ENCODE measurements at places on chromosomes 12 and 14.

GRCh38 chr14:79201564-79202207, 1009.6 kb downstream of the DIO2 start:
- no peak for DNase-seq

DNA sequence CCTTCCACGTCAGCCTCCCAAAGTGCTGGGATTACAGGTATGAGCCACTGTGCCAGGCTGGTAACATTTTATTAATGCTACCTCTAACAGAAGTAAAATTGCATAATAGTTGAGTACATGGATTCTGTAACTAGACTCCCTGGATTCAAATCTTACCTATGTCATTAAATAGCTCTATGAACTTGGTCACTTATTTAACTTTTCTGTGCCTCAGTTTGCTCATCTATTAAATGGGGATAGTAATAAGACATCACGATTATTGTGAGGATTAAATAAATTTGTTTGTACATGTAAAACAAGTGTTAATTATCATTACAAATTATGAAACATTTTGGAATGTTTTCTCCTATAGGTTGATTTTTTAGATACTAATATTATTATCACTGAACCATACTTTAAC, 6.7 kb downstream of the ACTR6 start:
- no peak for DNase-seq

DNA sequence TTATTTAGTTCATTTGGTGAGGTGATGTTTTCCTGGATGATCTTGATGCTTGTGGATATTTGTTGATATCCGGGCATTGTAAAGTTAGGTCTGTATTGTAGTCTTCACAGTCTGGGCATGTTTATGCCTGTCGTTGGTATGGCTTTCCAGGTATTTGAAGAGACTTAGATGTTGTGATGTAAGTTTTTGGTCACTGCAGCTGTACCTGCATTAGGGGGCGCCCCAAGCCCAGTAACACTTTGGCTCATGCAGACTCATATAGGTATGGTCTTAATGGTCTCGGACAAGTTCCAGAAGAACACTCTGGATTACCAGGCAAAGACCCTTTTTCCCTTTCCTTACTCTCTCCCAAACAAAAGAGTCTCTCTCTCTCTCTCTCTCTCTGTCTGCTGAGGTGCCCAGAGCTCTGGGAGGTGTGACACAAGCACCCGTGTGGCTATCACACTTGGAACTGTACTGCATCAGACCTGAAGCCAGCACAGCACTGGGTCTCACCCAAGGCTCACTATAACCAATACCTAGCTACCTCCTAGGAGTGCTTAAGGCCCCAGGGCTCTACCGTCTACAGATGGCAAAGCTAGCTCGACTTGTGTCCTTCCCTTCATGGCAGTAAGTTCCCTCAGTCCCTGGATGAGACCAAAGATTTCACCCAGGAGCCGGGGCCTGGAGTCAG, 425.8 kb upstream of the ATXN7L3B start:
- DNase-seq, result peak; percentile 0

DNA sequence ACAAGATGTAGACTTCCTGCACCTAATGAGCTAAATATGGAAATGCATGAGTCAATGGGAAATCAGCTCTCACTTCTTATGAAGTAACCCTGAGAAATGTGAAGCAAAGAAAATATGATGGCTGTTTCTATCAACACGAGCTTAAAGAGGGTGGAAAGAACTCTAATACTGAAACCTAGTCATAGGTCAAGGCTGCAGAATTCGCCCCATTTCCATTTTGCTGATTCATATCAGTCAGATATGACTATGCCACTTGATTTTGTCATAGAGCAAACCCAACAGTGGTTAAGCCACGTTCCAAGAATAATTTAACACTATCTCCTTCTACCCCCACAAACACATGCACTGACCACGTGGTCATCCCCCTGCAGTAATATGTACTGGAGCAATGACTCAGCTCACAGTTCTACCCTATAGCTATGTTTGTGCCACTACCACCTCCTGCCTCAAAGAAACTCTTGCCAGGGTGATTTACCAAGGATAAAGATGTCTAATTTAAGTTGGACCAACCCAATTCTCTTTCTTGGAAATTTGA, 157.5 kb downstream of the TMTC3 start:
- DNase-seq, result no peak

GRCh38 chr14:92668276-92668973, 80.0 kb downstream of the LGMN start:
- DNase-seq, result no peak

- no peak for DNase-seq
Measured at GRCh38 chr12:108442910-108443309, 72.2 kb upstream of the FICD start.

Measured in H7 (cell line).